ENCODE measurements at places on chromosomes 7 and 10.

GRCh38 chr7:30351286-30351685 is 66.9 kb downstream of the ZNRF2 start:
- no peak for DNase-seq

DNA sequence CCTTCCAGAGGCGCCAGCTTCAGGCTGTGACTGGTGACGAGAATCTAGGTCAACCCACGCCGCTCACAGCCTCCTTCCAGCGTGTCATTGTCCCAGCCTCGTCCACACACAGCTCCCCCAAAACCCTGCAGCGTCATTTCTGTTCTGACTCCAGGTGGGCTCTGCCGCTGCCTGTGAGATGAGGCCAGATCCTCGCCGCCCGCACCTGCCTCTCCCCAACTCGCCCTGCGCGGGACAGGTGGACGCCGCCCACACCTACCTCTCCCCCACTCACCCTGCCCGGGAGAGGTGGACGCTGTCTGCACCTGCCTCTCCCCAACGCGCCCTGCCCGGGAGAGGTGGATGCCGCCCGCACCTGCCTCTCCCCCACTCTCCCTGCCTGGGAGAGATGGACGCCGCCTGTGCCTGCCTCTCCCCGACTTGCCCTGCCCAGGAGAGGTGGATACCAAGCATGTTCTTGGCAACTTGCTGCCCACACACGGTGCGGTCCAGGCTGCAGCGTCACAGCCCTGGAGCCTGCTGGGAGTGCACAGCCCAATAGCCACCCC is 32.0 kb upstream of the CFAP46 start:
- DNase-seq = no peak

GRCh38 chr10:95693071-95693667 is 558 bp downstream of the TCTN3 start:
- DNase-seq = no peak

GRCh38 chr10:70426823-70427222 is 14.7 kb downstream of the NODAL start:
- DNase-seq = no peak

GRCh38 chr10:44774676-44775401 is 136.3 kb upstream of the TMEM72 start:
- DNase-seq = no peak

DNA sequence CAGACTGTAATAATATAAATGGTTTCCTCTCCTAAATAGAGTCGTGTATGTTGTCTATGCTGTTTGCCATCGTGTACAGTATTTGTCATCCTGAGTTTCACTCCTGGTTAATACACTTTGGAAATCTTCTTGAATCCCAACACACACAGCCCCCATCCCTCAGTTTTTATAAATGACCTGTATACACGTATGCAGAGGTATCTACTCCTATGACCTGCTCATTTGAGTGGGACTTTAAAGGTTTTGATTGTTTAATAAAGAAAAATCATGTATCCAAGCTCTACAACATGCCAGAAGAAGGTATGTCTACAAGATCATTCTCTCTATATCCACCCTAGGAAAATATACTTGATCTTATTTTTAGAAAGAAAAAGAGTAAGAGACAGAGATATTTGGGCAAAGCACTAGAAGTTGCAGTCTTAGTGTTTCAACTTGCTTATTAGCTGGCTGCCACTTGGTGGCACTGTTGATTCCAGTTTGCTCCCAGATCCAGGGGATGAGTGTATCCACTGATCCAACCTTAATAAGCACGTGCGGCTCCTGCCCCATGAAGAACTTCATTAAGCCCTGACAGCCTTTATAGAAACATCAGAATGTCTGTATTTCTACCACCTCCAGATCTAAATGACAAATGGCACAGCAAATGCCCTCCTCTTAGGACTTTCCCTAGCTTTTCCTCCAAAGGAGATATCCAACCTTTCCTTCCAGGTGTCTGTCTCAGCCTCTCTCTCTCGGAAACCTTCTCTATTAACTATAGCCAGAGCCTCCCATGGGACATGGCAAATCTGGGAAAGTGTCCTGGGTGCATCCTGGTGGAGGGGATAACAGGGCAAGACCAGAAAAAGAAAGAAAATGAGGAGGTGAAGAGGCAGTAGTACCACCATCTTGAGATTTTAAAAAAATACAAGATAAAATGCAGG is 181.6 kb upstream of the NEBL start:
- no peak for DNase-seq

DNA sequence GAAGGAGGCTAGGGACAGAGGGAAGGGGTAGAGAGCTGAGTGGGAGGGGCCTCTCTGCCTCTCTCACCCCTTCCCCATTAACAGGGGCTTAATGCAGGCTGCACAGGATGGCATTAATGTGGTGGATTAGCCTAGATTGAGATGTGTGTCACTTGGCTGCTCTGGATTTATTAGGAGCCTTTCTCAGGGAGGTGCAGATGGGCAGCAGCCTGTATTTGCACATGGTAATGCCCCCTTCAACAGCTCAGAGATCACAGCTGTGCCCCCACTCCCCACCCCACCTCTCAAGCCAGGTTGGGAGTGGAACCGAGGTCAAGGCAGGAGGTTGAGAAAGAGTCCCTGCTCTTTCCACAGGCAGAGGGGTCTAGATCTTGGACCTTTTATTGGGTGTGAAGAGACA is 7.3 kb downstream of the PITX3 start:
- DNase-seq = no peak

DNA sequence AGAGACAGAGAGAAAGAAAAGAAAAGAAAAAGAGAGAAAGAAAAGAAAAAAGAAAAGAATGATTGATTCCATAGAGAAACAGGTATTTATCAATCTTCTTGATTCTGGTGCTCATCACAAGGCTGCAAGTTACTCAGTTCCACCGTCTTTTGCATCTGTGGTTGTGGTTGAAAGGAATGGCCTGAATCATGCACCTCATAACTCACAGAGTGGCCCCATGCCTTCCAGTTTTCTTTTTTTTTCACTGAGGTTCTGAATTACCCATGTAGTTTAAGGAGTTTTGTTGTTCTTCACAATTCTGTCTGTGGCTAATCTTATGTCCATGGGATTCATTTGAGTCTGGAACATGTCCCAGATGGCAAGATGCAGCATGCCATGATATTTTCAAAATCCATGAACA is 156.0 kb downstream of the ZNF33B start:
- DNase-seq = no peak

- DNase-seq = no peak
Observed at GRCh38 chr10:121690152-121690848, 92.1 kb upstream of the FGFR2 start.

GRCh38 chr7:45061806-45062425 is 26.9 kb downstream of the NACAD start:
- no peak for DNase-seq

GRCh38 chr7:30835396-30835915 is 64.2 kb downstream of the MINDY4 start:
- DNase-seq = no peak

DNA sequence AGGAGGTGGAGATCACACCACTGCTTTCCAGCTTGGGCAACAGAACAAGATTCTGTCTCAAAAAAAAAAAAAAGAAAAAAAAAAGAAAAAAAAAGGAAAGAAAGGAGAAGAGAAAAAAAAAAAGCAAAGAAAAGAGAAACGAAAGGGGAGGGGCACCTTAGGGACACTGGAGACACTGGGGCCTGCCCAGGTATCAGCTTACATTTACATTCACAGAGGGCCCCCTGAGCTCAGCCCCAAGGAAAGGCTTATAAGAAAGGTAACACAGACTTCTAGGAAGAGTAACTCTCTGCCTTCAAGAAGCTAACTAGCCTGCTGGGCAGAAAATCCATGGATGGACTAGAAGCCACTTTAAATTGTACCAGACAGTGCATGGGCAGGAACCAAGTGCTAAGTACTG is 108.8 kb downstream of the NPY start:
- DNase-seq = no peak

GRCh38 chr10:126387931-126388911 is at the start of gene ADAM12:
Gene ADAM12 (minus strand): TSS chr10:126388477. CDS start chr10:126388145, 332 bp downstream.
- DNase-seq = no peak

DNA sequence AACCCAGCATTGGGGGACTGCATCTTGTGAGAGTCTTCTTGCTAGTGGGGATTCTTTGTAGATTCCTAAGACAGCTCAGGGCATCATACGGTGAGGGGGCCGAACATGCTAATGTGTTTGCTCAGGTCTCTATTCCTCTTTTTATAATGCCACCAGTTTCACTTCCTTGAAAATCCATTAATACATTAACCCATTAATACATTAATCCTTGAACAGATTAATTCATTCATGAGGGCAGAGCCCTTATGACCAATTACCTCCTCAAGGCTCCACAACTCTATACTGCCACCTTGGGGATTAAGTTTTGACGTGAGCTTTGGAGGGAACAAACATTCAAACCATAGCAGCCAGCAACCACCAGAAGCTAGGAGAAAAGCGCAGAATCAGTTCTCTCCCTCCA is 67.2 kb upstream of the POT1 start:
- DNase-seq = no peak

DNA sequence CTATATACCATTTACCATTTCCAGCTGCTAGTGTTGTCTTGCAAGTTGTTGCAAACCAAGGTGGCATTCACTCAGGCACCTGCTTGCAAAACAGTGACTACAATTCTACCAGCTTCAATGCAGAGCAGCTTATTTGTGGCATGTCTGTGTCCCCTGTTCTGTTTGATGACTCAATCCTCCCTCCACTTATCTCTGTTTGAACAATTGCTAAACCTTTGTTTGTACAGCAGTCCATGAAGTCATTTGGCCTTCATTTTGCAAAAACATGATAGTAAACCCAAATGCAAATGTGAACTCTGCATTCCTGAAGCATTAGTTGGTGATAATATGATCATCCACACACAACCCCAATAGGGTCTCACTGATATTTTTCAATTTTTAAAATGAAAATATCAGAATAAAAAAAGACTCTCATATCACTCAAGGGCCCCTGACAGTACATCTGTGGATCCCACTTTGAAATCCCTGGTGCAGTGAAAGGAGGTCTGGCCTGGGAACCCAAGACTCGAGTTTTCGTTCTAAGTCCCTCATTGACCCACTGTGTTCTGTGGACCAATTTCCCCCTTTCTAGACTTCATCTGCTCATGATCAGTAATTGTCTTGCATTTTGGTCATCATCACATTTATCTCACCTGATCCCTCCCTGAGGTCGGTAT is 425.4 kb downstream of the RPS24 start:
- DNase-seq = no peak

GRCh38 chr10:70690589-70690988 is 18.3 kb downstream of the ADAMTS14 start:
- DNase-seq = no peak

DNA sequence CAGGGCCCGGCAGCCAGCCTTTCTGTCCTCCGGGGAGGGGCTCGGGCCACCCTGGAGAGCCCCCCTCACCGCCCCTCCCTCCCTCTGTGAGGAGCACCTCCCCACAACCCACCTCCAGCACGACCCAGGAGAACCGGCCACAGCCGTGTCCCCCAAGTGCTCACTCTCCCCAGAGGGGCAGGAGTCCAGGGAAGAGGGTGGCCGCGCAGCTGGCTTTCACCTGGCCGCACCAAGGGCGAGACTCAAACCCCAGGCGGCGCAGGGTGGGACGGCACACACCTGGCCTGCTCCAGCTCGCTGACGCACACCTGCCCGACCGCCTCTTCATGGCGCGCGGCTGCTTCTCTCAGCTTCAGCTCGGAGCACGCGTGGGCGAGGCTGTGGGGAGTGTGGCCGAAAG is 73.4 kb downstream of the CFAP46 start:
- DNase-seq = no peak

DNA sequence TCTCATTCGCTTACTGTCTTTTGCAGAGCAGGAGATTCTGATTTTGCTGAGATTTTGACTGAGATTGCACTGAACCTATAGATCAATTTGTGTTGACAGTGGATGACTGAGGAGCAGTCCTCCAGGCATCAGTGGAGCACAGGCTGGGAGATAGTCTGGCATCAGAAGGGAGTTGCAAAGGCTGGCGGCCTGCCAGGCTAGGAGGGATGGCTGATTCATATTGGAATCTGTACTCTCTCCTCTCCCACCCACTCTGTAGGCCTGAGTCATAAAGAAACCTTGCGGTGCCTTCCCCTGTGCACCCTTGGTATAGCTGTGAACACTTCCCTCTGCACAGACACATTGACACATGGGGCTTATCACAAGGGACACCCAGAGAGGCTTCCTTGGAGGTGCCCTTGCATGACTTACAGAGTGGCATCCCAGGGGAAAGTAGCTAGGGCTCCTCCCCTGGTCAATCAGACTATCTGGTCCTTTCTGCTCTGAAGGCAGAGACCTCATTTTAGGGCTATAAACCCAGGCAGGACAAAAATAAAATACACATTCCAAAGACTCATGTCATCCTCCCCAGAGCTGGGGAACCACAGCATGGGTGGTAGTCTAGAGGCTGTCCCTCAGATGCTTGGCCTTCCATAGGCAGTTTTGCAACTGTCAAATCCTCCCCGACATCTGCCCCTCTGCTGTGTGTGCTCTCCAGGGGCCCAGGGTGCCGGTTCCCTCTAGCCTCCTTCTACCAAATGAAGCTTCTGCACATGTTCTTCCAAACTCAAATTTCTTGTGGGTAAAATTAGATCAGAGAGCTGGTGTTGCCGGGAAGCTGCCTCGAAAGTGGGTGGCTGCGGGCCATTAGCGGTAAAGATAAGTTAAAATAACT is 37.4 kb upstream of the EEPD1 start:
- DNase-seq = peak; percentile 8

GRCh38 chr7:128004623-128005022 is 26.6 kb downstream of the LRRC4 start:
- DNase-seq = no peak

GRCh38 chr7:74272305-74273038 is 16.7 kb upstream of the CLIP2 start:
- DNase-seq = no peak

DNA sequence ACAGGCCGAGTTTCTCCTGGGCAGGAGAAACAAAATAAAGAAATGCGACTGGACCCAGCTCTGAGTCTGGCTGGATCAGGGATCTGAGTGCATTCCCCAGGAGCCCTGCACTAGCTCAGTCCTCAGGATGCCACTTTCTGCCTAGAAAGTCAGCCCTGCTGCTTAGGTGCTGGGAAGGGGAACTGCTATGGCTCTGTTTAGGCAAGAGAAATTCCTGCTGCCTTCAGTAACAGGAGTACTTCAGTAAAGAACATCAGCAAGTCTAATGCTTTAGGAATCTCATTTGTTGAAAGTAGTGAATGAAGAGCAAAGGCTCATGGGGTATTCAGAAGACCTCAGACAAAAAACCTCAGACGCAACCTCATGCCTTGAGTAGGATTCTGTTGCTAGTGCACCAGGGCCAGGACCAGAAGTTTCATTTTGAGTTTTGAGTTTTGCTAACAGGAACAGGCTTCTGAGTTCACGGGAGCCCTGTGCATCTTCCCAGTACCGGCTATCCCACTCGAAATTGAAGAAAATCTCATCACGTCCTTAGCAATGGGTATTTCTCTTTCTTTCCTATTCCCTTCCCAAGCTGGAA is 170.8 kb upstream of the CDCA7L start:
- no peak for DNase-seq

- no peak for DNase-seq
Observed at GRCh38 chr10:75202321-75203045, 8.1 kb upstream of the VDAC2 start.

- no peak for DNase-seq
Observed at GRCh38 chr7:157554393-157555238, 217.8 kb downstream of the DNAJB6 start.

Data from stimulated activated CD8-positive, alpha-beta memory T cell treated with anti-CD3 and anti-CD28 coated beads, Interleukin-12 subunit alpha, Interleukin-12 subunit beta, amount 100 ng/mL, for 4 hours (primary cell).